ENCODE measurements at places on chromosomes 4 and X. TPM values are rescaled to one million over a fixed set of nuclear protein-coding genes. Genes with fewer than 3 reads are reported as not detected.

GRCh38 chrX:24859211-24859841 lies 156.4 kb downstream of the ARX start:
- DNase-seq = no peak

DNA sequence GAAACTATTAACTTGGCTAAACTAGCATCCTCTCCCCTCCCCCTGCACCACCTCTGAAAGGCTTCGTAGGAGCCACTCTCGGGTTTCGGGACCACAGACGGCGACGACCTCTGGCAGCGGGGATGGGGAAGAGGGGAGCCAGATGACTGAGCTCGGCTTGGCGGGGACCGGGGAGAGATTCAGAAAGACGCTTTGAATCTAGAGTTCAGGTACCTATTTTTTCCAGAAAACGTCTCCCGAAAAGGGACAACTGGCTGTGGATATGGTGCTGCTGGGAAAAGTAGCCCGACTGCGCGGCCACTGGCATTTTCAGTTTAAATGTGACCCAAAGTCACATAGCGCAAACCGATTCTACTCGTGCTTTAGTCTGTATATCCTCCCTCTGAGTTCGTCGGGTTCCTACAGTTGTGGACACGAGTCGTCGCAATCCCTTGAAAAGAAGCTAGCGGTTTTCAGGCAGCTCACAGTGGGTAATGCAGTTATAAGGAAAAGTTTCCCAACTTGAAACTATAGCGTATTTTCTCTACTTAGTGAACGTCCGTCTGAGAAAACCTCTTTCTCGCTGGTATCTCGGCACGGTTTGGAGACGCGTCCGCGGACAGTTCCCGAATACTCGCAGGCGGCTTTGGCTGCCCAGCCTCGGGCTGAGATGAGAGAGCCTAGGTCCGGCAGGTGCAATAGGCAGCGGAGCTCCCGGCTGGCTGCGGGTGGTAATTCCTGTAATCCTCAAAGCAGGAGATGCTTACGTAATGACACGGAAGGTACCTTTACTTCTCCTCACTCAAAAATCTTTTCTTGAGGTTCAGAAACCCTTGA lies 1.3 kb downstream of the PARM1 start:
- DNase-seq = peak; percentile 2

- DNase-seq = no peak
These were observed 53.0 kb upstream of the MMAA start for GRCh38 chr4:145566086-145566708.

DNA sequence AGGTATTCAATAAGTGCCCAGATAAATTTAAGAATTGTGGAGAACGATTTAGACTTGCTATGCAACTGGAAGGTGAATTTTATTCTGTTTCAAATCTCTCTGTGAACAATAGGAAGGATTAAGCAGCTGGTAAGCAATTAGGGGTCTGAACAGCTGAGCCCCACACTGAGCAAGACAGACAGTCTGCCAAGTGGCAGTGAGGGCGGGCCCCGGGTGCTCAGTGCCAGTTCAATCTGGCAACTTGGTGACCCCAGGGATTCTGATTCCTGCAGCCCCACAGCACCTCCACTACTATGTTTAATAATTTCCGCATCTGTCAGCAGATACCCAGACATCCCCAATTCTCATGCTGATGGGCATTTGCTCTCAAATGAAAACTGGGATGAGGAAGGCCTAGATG lies 317.3 kb downstream of the PPP1R2C start:
- no peak for DNase-seq

DNA sequence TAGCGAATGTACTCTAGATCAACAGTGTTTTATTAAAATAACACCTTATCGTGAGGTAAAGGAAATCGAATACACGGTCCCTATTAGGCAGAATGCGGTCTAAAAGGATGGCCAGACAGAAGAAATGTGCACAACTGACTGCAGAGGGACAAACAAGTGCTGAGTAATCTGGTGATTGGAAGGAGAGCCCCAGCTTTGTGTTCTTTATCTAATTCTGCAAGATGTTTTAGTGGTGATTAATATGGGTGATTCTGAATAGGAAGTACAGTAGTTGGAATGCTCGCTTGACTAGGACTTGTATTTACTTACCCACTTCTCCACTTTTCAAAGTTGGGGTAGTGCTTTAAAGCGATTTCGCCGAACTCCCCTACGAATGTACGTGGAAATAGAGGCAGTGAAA lies 1.2 kb downstream of the WDR44 start:
- DNase-seq = peak; percentile 4

DNA sequence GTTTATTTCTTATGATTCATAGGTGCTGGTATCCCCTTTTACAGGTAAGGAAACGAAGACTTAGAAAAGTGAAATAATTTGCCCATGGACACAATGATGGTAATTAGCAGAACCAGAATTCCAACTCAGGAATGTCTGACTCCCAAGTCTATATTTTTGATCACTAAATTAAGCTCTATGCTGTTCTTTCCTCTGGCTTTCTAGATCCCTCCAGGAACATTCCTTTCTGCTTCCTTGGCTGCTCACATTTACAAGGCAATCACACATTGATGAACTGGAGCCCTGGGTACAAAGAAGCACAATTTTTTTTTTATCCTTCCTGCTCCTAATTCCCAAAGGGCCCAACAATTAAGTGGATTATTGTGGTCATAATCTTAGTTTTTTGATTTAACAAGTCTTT lies 7.0 kb upstream of the CDKN2AIP start:
- DNase-seq = no peak

DNA sequence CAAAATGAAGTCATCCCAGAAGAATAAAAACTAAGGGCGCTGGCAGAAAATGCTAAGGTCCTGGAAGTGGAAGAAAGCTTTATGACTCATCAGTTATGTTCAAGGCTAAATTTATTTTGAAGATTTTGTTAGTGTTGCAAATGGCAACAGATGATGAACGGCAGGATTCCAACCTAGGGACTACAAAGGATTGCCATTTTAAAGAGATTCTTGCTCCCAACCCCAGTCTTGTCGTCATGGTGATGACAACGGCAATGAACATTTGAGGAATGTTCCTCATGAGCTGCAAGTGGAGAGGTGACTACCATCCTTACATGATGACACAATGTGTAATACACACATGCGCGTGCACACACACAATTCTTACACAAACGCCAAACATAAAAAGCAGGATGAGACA lies 54.4 kb upstream of the FTHL17 start:
- no peak for DNase-seq

- peak; percentile 64 for DNase-seq
These were observed 217.9 kb downstream of the CENPC start for GRCh38 chr4:67327245-67328017.

DNA sequence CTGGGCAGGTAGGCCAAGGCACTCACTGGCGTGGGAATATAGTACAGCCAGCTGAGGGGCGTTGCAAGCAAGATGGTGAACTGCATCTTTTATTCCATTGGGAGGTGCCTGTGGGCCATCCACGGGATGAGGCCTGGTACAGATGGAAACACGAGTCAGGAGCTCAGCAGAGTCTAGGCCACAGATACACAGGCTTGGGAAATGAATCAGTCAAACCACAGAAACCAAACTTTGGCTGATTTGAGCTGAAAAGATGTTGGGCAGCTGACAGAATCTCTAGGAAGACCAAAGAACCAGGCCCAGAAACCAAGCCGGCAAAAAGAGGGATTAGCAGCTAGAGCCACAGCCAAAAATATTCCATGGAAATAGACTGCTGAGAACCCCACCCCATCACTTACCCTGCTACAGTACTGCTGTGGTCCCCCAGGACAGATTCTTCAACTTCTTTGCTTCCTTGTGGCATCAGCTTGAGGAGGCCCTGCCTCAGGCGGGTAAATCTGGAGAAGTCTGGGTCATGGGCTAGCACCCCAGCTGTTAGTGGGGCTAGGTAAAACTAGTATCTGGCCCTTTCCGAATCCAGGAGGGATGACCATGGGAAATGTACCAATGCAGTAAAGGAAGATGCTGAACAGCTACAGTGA lies 75.4 kb downstream of the TMEM131L start:
- peak; percentile 39 for DNase-seq

- DNase-seq = no peak
These were observed 21.4 kb upstream of the IL15 start for GRCh38 chr4:141614878-141615586.

GRCh38 chrX:24371391-24371972 lies 11.0 kb downstream of the SUPT20HL1 start:
- DNase-seq = peak; percentile 82

- DNase-seq = no peak
These were observed 502.6 kb upstream of the TECRL start for GRCh38 chr4:64911846-64912245.

- no peak for DNase-seq
These were observed 78.1 kb downstream of the NDST3 start for GRCh38 chr4:118112117-118113046.

GRCh38 chr4:169657470-169658107 lies 37.2 kb downstream of the CLCN3 start:
- DNase-seq = no peak

- DNase-seq = no peak
These were observed 15.0 kb downstream of the NKX3-2 start for GRCh38 chr4:13529128-13529919.

- DNase-seq = no peak
These were observed 2.6 kb upstream of the KIAA0232 start for GRCh38 chr4:6779667-6780565.

DNA sequence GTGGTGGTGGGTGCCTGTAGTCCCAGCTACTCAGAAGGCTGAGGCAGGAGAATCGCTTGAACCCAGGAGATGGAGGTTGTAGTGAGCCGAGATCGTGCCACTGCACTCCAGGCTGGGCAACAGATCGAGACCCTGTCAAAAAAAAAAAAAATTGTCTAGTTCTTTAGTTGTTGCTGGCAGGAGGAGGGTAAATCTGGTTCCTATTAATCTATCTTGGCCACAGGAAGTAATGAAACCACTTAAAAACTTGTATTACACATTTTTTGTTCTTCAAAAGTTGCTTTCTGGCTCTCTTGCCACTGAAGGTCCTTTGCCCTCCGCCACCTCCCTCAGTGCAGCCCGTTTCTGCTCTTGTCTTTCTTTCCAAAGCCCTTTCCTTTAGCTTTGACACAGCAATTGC lies 102.9 kb upstream of the ARSJ start:
- no peak for DNase-seq

DNA sequence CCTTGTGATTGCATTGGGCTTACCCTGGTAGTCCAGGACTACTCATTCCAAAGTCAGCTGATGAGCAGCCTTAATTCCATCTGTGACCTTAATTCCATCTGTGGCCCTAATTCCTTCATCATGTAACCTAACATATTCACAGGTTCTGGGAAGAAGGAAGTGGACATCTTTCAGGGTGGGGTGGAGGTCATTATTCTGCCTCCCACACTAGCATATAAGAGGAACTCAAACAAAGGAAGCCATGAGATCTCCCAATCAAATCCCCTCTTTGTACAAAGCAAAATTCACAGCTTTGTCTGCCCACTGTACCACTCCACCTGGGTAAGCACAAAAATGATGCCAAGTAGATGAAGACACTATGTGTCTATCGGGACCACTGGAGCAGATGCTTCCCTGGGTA lies 87.3 kb downstream of the SLC2A9 start:
- DNase-seq = no peak

DNA sequence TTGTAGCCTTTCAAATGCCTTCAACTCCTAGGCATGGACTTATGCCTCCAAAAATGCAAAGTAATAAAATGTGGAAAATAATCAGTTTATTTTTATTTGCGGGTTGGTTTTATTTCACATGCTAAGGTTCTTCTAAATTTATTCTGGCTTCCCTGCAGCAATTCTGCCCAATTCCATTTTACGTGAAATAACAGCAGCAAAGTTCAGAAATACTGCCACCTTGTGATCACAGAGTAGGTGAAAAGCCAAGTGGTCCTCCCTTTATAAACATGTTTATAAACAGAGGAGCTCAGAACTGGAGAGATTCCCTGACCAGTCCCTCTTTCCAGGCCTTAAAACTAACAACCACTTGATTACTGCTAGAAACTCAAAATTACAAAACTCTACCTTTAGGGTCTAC lies 14.7 kb upstream of the DCHS2 start:
- DNase-seq = no peak

DNA sequence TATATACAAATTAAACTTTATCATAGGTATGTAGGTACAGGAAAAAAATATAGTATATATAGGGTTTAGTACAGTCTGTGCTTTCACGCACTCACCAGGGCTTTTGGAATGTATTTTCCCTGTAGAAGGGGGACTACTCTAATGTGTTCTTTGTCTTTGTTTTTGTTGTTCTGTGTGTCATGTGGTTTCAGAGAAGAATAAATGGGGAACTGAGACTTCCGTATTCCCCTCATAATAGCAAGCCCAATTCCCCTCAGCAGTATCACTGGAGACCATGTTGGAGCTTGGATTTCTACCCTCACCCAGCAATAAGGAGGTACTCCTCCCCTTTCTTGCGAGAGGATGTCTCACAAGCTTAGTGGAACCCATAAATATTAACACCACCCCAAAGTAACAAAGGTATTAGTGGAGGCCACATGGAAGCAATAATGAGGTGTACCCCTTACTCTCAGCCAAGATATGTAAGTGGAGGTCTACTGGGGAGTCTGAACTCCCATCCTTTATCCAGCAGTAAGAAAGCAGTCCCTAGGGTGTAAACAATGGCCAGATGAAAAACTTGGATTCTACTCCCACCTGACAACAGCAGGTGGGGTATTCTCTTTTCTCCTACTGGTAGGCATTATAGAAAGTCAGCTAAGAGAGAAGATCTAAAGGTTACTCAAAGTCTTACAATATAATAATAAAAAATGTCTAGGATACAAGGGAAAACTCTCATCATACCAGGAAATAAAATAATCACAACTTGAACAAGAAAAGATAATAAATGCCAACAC lies 805.4 kb upstream of the GALNTL6 start:
- DNase-seq = no peak

DNA sequence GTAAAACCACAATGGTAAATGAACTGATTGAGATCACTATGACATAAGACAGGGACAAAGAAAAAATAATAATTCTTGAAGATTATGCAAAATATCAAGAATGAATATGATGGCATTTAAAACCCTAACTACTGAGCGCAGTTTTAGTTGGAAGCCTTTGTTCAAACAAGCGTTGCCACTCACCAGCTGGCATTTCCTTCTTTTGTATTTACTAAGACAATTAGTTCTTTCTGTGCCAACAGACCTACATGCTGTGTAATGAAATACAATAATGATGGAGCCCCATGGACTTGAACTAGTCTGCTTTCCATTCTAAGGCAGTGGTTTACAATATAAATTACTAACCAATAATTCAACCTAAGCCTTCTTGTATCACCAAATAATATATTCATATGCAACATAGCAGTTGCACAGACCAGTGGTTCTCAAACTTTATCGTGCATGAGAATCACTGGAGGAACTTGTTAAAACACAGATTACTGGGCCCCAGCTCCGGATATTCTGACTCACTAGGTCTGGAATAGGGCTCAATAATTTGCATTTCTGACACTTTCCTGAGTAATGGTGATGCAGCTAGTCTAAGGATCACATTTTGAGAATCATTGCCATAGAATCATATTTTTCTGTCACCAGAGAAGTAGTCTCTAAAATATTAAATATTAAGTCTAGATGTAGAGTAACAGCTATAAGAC lies 196.4 kb upstream of the MAGEB18 start:
- no peak for DNase-seq

GRCh38 chrX:38859602-38860001 lies 58.3 kb downstream of the MID1IP1 start:
- no peak for DNase-seq

GRCh38 chrX:769796-770195 lies 139.2 kb downstream of the SHOX start:
- no peak for DNase-seq

The HSFX4 gene
- total RNA-seq = not detected

The ITIH6 gene
- total RNA-seq = not detected

The FRYL gene
- total RNA-seq = 66.6 TPM
